ENCODE measurements at places on chromosomes 4 and X. TPM values are rescaled to one million over a fixed set of nuclear protein-coding genes. Genes with fewer than 3 reads are reported as not detected.

Gene IGSF1
- not detected for total RNA-seq

Gene SMIM9
- total RNA-seq, result not detected

- no peak for DNase-seq
These were observed 185.6 kb downstream of the SLC7A11 start for GRCh38 chr4:138056541-138056940.

- DNase-seq, result no peak
These were observed 17.6 kb upstream of the WFS1 start for GRCh38 chr4:6252051-6252450.

DNA sequence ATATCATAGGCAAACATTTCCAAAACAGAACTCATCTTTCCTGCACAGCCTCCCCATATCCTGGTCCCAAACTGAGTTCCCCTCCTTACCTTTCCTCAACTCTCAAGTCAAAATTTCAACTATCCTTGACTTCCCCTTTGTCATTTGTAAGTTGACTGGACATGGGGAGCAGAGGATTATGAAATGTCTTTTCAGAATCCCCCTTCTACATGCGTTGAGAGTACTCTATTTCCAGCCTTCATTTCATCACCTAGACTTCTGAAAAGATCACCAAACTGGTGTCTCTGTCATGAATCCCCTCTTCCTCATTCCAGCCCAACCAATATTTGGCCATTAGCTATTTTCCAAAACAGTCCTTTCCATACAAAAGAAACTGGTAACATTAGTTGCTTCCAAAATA, 95.2 kb downstream of the SYNPO2 start:
- no peak for DNase-seq

GRCh38 chrX:69321789-69322188, 156.5 kb upstream of the PJA1 start:
- DNase-seq, result no peak
